CD8-positive, alpha-beta memory T cell (primary cell): ENCODE measurements at places on chromosomes 5 and 9.

GRCh38 chr5:58362135-58362534 lies 97.8 kb downstream of the PLK2 start:
- no peak for DNase-seq

GRCh38 chr9:134756098-134756497 lies 114.5 kb downstream of the COL5A1 start:
- DNase-seq = no peak

DNA sequence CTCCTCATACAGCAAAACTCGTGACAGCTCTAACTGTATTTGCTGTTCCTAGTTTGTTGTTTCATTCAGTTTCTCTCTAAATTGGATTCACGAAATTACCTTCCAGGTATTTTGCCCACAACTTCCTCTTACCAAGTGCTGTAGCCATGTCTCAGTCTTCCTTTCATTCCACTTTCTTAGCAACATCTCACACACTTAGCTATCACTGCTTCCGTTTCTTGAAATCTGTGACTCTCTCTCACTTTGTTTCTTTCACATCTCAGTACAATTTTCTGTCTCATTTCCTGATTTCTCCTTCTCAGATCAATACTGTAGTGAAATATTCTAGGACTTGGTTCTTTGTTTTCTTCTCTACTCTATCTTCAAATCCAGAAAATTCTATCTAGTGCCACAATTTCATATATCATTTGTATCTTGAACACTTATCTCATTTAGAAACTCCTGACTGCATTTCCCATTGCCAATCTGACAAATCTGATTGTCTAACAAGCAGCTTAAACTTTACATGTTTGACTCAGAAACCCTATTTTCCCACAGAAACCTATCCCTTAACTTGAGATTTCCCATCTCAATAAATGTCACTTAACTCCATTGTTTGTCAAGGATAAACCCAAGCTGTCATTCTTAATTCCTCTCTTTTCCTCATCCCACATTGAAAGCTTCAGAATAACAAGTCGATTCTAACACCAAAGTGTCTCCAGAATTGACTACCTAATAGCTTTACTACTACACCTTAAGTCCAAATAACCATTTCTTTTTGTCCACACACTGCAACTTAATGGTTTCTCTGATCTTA lies 303.1 kb downstream of the CDH12 start:
- no peak for DNase-seq

DNA sequence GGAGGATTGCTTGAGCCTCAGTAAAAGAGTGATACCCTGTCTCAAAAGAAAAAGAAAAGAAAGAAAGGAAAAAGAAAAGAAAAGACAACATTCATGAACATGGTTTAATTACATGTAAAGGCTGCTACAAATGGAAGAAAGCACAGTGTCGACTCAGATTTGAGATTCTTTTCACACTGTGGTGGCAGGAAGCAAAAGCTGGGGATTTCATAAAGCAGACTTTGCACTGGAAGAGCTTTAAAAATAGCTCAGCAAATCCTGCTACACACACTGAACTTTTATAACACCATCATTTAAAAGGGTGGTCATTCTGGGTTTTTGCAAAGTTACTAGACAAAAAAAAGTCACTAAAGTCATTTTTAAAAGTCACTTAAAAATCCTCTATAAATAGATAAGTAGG lies 140.8 kb downstream of the CEMIP2 start:
- DNase-seq = no peak

GRCh38 chr9:69172895-69173294 lies 1.2 kb upstream of the TJP2 start:
- DNase-seq = no peak

DNA sequence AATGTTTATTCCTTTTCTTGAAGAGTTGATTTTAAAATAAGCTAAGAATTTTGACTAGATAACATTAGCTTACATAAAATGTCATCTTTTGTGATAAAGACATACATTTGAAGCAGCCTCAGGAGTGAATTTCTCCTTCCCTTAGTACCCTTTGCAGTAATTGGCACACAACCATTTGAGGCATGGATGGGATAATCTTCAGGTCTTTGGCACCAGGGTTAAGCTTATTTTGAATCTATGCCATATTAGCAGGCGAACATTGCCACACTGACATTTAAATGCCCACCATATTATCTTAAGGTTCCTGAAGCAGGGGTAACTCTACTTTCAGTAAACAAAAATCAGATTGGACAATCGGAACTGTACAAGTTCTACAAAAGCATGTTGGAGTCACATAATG lies 126.0 kb downstream of the NR3C1 start:
- no peak for DNase-seq

DNA sequence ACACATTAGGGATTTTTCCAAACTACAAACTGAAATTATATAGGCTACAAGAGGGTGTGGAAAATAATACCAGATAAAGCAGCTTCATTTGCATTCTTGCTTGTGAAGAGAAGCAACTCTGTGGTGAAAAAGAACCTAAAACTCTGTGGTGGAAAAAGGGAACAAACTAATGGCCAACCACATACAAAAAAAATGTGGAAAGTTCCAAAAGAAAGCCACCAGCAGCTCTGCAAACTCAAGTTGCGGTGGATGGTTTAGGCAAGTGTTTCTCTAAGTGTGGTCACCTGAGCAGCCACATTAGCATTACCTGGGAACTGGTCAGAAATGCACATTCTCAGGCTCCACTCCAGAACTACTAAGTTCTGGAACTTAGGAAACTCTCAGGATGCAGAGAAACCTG lies 586.4 kb downstream of the ACTL7B start:
- no peak for DNase-seq

GRCh38 chr9:109314011-109314531 lies 6.8 kb downstream of the EPB41L4B start:
- DNase-seq = no peak

- DNase-seq = no peak
These were observed 10.9 kb upstream of the SELENOP start for GRCh38 chr5:42822548-42822947.
